Activated naive CD4-positive, alpha-beta T cell (primary cell): ENCODE measurements at places on chromosomes 2 and 18.

DNA sequence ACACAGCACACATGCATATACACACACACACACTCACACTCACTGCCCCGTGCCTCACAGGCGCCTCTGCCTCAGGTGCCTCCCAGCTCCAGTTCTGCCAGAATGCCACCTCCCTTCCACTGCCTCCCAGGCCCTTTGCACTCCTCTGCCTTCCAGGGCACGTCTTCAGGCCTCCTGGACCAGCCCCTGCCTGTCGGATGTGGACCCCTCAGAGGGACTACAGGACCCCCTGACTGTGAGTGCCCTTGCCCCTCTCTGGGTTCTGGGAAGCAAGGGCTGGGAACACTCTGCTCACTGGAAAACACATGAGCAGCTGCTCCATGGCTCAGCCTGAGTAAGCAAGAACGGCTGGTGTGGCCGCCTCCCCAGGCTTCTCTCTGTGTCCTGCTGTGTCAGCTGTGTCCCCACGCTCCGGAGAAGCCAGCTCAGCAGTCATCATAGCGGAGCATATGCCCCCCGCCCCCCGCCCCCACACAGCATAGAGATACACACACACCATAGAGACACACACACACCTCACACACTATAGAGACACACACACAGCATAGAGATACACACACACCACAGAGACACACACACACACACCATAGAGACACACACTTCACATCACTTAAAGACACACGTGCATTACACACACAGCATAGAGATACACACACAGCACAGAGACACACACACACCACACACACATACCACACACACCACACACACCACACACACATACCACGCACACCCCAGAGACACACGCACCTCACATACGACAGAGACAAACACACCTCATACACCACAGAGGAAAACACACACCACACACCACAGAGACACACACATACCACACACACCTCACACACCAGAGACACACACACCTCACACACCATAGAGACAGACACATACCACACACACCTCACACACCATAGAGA is 271.3 kb downstream of the CYRIA start:
- no peak for DNase-seq

GRCh38 chr2:121489284-121489683 is 41.4 kb upstream of the RNU4ATAC start:
- no peak for DNase-seq

DNA sequence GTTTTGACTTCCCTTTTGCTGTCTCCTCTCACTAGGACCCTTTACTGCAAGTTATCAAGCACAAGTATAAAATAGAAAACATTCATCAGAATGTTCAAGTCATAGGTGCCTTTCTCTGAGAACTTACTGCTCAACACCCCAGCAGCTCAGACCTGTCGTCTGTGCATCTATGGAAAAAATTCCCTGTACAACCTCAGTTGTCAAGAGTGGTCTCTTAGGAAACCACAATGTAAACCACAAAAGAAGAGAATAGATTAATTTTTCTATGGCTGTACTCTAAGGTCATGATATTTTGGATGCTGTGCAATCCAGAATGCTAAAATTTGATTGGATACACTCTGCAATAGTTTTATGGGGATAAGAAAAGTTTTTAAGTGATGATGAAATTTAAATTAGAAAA is 84.1 kb downstream of the RBMS1 start:
- DNase-seq: no peak

GRCh38 chr2:77823028-77823427 is 300.9 kb upstream of the LRRTM4 start:
- no peak for DNase-seq

GRCh38 chr2:222514901-222515300 is 90.6 kb downstream of the SGPP2 start:
- no peak for DNase-seq

DNA sequence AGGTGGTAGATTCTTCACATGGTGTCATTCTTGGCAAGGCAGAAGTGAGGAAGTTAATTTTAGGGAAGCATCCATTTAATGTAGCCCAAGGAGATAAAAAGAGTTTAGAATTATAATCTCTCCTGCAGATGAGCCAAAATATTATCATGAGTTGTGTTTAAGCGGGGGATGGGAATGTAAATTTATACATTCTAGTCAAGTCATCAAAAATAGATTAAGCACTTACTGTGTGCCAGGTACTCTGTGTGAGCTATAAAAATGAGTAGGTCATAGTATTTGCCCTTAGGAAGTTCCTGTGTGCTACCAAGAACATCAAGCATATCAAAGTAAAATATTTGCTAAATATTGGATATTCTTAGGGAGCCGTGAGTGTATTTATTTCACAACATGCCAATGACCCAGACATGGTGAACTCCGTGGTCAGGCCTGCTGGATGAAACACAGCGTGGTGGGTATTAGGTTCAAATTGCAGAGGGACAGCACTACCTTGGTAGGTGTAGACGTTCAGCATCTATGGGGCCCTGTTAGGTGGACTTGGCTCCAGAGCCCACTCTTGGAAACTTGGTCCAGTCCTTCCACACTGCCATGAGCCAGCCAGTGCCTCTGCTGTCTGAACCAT is 37.4 kb downstream of the MEIS1 start:
- no peak for DNase-seq

DNA sequence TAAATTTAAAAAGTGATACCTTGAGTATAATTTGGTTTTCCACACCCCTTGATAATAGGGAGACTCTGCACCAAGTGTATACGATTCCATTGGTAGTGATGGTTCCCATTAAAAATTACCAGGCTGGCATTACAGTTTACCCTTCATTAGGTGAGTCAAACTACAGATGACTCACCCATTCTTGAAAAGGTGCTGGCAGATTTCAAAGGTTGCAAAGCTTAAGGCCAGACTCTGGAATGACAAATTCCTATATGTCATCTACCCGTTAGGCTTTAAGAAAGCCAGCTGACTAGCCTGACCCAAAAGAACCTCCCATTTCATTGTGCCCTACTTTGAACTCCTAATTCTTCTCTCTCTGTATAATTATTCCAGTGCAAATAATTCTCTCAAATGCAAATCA is 124.4 kb downstream of the LRRTM4 start:
- DNase-seq: no peak

- no peak for DNase-seq
Measured at GRCh38 chr2:14720739-14721138, 88.2 kb downstream of the LRATD1 start.

GRCh38 chr18:25097057-25097456 is 254.9 kb downstream of the ZNF521 start:
- no peak for DNase-seq

- DNase-seq: no peak
Measured at GRCh38 chr2:120989512-120990441, 254.1 kb downstream of the GLI2 start.

DNA sequence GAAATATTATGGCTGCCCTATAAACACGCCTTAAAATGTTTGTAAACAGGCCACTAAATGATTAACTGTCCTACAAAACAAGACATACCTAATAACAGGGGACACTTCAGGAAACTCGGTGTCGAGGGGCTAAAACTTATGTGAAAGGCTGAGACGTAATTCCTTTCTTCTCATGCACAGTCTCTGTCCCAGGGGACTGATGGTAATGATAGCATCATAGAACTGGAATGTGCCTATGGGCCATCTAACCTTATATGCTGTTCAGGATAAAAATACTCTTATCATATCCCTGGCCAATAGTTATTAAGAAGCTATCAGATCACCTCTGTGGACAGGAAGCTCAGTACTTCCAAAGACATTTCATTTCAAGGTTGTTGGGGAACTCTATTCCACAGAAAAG is 252.6 kb upstream of the RASGRP3 start:
- no peak for DNase-seq

- DNase-seq: no peak
Measured at GRCh38 chr2:190819840-190820301, 60.8 kb upstream of the GLS start.

DNA sequence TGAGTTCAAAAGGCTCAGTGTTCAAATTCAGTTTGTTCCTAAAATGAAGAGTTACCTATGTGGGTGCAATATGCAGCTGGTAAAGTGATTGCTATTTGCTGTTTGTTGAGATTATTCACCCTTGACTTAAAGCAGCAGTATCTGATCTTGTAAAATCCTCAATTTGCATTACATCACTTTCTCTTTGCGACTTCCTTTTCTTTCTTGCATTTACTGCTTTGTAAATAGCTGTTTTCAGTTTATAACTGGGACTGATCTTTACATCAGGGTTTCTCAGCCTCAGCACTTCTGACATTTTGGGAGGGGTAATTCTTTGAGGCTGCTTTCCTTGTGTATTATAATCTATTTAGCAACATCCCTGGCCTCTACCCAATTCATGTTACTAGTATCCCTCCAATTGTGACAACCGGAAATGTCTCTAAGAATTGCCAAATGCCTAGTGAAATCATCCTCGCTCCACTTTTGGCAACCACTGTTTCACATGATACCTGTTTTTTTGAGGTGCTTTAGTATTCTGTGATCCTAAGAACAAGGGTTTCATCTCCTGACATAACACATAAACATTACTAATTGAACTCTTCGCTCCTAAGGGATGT is 12.1 kb upstream of the ERCC3 start:
- DNase-seq: no peak

DNA sequence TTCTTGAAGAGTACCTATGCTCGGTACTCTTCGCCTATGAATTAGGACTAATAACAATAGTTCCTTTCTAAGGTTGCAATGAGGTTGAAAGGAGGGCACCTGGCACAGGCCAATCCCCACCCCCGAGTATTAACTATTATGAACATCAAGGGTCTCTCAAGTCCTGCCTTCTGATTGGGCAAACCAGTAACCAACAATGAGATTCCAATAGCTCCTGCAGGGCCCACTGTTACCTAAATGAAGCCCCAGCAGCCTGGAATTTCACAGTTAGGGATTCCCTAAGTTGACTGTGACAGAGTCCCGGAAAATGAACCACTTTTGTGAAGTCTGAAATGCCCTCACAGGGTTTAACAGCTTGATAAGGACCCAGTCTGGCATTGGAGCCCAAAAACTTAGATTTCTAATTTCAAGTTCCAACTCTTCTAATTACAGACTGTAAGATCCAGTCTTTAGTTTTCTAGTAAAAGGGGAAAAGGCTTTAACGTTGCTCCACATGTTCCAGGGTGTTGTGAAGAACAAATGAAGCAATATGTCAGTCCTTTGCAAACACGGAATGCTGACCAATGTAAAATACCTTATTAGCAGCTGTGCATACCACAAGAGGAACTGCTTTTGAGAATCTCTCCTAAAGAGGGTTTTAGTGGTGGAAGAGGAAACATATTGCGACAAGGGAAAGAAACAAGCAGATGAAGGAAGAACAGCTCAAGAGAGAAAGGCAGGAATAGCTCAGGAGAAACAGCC is 277.7 kb upstream of the MAP2 start:
- no peak for DNase-seq

- no peak for DNase-seq
Measured at GRCh38 chr18:13696961-13697360, 29.4 kb downstream of the FAM210A start.

- DNase-seq: no peak
Measured at GRCh38 chr18:31603315-31603714, 11.6 kb downstream of the TTR start.

DNA sequence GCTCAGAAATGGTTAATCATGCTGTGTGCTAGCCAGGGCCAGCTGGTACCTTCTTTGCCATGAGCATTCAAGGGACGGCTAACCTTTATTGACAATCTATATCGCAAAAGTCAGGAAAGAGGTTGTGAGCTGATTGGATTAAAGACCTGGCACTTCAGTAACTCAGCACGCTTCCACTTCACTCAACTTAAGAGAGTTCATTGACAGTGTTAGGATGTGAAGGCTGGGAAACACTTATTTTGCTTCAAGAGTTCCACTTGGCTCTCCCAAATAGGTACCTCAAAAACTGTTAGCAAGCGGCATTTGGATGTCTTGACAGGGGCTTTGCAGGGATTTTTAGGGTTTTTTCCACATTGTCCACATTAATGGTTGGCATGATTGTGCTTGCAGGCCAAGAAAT is 25.1 kb upstream of the TXNDC2 start:
- no peak for DNase-seq

DNA sequence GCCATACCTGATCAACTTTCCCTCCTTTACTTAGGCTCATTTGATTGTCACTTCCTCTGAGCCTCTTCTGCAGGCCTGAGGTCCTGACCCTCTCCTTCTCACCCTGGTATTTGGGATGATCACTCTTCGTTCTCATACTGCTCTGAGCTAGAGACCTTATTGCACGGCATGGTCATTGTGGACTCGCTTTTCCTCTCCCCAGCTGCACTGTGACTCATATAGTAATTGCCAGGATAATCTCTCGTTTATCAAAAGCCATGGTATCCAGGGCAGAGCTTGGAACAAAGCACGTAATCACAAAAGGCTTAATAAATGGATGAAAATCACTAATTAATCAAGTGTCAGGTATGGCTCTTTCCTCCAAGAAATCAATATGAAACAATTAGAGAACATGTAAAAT is 40.9 kb upstream of the TRIB2 start:
- no peak for DNase-seq

DNA sequence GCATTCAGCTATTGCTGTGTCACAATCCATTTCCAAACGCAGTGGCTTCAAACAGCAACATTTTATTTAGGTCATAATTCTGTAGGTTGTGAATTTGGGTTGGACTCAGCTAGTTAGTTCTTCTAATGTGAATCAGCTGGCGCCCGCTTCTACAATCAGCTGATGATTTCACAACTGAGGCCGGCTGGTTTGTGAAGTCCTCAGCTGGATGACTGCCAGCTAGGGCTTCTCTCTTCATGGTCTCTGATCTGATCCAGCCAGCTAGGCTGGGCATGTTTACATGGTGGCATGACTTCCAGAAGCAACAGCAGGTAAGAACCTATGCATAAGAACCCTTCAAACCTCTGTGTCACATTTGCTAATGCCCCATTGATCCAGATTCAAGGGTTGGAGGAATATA is 172.0 kb downstream of the SLC4A10 start:
- no peak for DNase-seq

DNA sequence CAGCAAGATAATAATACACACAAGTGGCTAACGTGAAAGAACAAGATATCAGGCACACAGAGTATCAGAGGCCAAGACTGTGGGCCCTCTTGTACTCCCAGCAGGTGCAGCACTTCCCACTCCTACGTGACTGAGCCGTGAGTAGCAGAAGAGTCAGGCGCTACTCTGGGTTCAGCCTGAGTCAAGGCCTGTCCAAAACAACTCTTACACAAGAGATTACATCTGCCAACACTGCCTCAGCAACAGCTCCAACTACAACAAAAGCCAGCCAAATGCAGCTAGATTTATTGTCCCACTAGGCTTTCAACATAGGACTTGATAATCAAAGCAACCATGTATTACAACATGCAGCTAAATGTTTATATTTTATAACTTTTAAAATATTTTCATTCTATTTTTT is 56.2 kb downstream of the ITSN2 start:
- no peak for DNase-seq

- DNase-seq: no peak
Measured at GRCh38 chr2:238942726-238943300, 94.9 kb downstream of the TWIST2 start.

- no peak for DNase-seq
Measured at GRCh38 chr2:157296490-157296889, 29.1 kb downstream of the ERMN start.
